ENCODE measurements at places on chromosomes 3 and 15.

DNA sequence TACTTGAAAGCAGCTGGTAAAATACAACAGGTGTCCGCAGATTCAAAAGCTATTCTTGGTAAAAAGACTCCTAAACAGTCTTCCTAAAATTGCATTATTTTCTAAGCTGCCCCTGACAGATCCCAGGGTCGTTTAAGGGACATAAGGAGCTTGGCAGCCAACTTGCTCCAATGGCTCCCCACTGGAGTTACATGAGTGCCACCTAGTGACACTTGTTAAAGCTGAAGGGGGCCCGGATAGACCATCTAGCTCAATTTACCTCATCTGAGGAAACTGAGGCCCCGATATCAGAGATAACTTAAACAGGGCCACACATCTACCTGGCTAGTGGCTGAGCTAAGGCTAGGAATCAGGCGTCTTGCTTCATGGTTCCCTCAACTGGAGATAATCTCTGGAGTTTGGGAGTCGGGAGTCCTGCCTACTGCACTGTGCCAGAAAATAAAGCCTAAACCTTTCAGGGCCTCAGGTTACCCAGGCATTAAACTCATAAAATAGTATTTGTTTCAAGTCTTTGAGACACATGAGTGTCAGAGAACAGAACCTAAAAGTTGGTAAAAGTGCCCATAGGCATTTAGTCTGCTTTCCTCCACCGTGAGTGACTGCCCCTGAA lies 6.5 kb upstream of the TBC1D23 start:
- DNase-seq = no peak

GRCh38 chr3:66483409-66483906 lies 17.4 kb downstream of the LRIG1 start:
- DNase-seq = no peak

- no peak for DNase-seq
Measured at GRCh38 chr3:157300981-157301663, 135.5 kb upstream of the PTX3 start.

DNA sequence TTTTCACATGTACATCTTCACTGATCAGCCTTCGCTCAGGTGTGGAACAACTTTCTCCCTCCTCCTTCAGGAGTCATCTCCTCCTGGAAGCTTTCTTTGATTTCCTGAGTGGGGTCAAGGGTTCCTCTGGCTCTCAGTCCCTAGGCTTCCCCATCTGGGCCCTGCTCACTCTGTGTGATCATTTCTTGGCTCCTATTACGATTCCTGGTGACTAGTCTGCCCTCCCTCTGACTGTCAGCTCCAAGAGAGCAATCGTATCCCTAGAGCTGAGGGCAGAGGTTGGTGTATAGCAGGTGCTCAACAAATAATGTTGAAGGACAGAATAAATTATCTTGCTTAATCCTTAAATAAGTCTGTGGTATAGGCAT lies 15.3 kb upstream of the PRKCD start:
- no peak for DNase-seq

DNA sequence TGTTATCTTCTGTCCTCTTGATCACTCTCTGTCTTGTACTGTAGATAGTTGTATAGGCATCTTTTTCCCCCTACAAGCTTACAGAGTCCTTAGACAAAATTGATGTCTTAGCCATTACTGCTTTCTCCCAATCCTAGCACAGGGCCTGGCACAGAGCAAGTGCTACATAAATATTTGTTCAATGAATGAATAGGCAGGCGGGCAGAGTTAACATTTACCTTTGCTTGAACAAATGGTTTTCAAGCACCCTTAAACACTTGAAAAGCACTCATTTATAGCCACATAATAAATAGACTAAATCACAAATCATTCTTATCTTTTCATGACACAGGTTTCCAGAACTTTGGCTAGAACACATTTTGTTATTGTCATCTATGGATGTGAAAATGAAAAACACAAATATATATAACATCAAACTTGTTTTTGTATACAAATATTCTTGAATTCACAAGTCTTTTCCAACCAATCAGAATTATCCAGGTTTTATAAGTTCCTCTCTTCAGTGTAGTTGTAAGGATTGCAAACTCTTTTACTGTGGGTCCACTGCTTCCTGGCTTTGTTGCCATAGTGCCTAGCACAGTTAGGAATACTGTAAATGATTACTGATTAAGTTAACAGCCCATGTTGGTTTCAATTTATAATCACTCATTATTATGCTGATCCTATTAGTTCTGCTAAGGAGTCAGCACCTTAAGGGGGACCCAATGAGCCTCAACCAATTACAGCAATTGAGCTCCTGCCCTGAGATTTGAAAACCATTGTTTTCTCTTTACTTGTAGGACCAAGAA lies 61.9 kb downstream of the ISL2 start:
- DNase-seq = no peak

DNA sequence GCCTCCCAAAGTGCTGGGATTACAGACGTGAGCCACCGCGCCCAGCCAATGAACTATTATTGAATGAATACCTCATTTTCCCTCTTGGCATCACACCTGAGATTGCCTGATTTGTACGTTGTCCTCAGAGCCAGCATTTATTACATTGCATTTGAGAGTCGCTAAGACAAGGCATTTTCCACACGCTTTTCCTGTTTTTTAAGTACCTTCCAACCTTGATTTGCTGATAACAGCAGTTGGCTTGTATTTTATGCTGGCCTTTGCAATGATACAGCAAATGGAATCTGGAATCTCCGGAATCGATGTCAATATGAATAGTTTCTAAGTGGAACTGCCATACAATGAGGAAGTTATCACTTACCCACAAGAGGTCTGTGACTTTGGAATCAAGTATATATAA lies 15.7 kb upstream of the CNBP start:
- no peak for DNase-seq
